ENCODE measurements at places on chromosomes 4 and X.

GRCh38 chr4:46886711-46887110 is 22.3 kb downstream of the COX7B2 start:
- DNase-seq = no peak

DNA sequence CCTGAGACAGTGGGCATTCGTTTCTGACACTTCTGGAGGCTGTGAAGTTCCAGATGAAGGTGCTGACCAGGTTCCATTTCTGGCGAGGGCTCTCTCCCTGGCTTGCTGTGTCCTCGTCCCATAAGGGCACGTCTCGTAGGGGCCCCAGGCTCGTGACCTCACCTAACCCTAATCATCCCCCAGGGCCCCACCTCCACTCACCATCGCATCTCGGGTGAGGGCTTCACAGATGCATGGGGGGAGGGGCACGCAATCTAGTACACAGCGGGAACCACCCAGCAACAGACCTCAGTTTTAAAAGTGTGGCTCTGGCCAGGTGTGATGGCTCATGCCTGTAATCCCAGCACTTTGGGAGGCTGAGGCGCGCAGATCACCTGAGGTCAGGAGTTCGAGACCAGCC is 22.1 kb downstream of the PDE6B start:
- no peak for DNase-seq

DNA sequence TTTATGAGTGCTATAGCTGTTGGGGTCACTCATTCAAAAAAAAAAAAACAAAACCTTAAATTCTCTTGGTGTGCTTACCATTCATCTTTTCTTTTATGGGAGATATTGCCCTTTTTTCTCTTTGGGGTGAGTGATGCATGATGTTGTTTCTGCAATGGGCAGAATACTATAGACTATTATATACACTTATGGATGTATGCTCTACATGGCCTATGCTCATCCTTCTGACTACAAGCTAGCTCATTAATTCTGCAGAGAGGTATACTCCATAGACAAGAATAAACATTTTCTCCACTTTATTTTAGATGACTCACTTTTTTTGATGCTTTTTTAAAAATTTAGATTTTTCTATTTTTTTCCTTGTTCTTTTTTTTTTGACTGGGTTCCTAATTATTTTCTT is 160.3 kb upstream of the ANK2 start:
- DNase-seq = no peak

DNA sequence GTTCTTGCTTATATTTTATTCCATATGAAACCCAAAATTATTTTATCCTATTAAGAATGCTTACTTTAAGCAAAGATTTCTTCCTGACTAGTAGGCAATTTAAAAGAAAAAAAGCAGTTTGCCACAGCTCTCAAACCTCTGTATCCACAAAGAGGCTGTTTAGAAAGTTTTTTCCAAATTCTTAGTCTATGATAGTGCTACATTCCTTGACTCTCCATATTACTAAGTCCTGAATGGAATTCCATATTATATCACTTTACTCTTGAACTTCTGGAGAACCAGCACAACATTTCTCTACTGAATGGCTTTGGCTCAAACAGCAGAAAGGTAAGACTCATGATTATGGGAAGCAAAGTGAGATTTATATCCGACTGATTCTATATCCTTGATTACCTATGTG is 8.3 kb downstream of the SLC10A6 start:
- DNase-seq = no peak

DNA sequence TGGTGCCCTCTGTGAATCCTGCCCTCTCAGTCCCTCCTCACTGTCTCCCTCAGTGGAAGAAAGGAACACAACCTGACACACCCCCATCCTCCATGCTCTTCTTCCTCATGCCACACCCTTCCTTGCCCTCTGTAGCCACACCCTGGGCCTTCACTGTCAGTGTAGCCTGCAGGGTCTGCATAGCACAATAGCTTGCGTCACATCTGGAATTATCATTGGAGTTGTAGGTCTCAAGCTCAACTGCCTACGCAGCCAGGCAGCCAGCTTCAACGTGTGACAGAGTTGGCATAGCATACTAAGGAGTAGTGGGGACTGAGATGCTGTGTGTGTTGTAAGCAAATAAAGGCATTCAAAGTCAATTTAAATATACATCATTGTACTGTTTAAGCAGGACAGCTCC is 113.5 kb upstream of the SCML1 start:
- no peak for DNase-seq

- no peak for DNase-seq
Measured at GRCh38 chr4:112127048-112127637, 18.1 kb upstream of the FAM241A start.

Measured in ureter (tissue), 1 donor.